ENCODE measurements at places on chromosomes 11 and 22.
A peak's percentile ranks its signal among the peaks of the same experiment; 100 is the strongest.

DNA sequence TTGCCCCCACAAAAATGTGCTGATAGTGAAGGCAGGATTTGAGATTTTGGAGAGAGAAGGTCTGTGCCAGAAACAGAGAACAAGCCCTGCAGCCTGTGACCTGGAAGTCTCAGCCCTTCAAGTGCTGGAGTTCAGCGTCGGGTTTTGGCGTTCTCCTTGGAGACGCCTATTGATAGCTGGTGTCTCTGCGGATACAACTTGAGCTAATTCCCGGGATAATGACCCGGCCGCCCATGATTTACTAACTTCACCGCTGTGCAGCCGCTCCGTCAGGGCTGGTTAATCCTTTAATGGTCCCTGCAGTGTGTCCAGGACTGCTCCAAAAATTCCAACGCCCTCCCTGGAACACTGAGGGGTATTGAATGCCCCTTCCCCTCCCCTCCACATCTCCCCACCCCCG, 76.6 kb downstream of the WT1 start:
- no peak for DNase-seq

DNA sequence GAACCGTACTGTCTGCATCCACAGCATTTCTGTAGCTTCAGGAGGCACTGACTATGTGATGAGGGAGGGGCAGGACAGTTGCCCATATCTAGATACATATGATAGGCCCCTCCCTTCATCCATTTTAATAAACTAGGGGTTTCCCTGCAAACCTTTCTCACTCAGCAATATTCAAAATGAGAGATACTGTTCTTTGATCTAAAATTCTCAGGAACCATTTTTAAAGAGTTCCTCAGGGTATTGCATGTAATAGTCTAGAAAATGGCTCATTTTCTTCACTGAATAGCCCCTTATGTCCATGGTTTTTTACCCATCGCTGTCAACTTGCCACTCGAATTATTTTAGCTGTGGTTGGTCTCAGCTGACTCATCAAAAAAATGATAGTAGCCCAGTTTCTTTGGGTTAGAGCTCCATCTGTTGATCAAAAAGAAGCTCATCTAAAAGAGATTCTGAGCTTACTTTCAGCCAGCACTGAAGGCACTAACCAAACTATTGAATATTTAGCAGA, 37.0 kb upstream of the DNAJB7 start:
- DNase-seq = peak; percentile 41

- no peak for DNase-seq
These were observed 5.1 kb upstream of the SEPTIN5 start for GRCh38 chr22:19709063-19709769.

GRCh38 chr11:10942620-10943019, 84.8 kb upstream of the ZBED5 start:
- DNase-seq = no peak

Measured in activated CD4-positive, alpha-beta memory T cell treated with anti-CD3 and anti-CD28 coated beads for 36 hours (primary cell).